Skeletal muscle cell (primary cell): ENCODE measurements at places on chromosomes 1 and 21.

GRCh38 chr1:118767971-118768370 is 220.2 kb downstream of the TBX15 start:
- no peak for DNase-seq

DNA sequence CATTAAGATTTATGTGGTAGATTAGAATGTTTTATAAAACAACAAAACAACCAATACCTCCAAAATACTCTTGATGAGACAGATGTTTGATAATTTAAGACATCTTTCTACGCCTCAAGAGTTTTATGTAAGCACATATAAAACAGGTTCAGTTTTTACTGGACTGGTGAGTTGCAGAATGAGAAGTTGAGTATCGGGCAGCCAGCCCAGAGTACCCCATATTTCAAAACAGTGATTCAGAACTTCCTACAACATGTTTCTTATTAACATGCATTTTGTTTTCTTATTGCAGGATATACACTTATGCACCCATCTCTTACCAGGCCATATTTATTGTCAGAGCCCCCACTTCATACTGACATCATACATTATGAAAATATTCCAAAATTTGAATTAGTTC is 91.4 kb upstream of the RAVER2 start:
- no peak for DNase-seq

DNA sequence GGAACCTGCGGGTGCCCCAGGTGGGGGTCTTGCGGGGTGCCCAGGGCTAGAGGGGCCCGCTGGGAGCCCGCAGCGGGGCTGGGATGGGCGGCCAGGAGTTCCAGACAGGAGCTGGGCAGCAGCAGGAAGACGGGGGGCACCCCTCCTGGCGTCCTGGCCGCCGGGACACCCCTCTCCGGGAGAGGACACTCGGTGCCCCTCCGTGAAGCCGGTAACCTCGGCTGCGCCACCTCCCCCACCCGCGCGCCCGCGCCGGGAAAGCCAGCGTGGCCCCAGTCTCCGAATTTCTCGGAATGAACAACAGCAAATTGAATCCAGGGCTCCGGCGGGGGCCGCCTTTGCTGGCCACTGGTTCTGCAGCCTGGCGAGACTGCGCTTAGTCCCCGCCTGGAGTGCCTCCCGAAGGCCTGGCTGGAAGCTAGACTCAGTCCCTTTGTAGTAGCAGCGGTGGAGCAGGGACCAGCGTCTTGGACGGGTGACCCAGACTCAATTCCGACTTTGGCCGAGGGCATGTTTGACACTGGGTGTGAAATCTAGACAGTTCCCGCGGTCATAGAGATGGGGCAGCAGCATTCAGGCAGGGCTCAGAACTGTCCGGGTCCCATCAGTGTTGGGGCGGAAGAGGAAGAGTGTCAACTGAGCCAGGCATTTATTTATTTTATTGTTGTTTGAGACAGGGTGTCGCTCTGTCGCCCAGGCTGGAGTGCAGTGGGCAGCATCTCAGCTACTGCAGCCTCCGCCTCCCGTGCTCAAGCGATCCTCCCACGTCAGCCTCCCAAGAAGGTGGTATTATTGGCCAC is 773 bp downstream of the IFNGR2 start:
- DNase-seq, result no peak

- DNase-seq, result no peak
Observed at GRCh38 chr1:206898089-206898914, 1.1 kb downstream of the IL24 start.

GRCh38 chr1:1539310-1540089 is 924 bp downstream of the TMEM240 start:
- no peak for DNase-seq

DNA sequence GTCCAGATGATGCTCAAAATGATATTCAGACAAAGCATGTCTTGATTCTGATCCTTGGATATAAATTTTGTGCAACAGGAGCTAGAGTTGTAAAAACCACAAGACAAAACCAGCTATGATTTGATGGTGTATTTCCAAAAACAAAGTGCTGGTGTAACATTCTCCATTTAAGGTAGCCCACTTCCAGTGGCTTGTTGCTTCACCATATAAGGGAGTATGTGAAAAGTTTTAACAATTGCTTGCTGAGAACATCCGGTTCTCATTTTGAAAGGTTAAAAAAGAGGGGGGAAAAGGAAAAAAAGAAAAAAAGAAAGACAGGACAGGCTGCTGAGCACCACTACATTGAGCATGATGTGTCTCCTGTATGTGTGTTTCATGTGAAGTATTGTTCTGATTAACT is 123.6 kb downstream of the MACF1 start:
- DNase-seq, result no peak

GRCh38 chr1:72435025-72435424 is 152.7 kb upstream of the NEGR1 start:
- peak; percentile 44 for DNase-seq

DNA sequence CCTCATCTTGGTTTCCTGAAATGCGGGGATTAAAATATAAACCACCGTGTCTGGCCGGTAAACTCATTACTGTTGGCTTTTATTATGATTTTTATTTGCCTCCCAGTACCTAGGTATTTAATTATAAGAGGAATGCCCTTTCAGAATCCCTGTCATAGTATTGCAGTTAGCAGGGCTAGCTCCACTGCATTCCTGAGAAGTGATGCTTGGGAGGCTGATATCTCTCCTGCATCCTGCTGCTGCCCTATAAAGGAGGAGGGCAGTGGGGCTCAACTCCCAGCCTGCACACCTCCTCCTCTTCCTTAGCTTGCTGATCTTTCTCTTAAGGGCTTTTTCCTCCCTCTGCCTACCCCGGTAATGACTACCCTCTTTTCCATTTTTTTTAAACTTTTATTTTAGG is 19.9 kb upstream of the DISC1 start:
- no peak for DNase-seq

- no peak for DNase-seq
Observed at GRCh38 chr1:10594595-10595223, 120.0 kb downstream of the PEX14 start.

GRCh38 chr1:168343566-168343965 is 62.9 kb downstream of the TBX19 start:
- DNase-seq, result no peak

DNA sequence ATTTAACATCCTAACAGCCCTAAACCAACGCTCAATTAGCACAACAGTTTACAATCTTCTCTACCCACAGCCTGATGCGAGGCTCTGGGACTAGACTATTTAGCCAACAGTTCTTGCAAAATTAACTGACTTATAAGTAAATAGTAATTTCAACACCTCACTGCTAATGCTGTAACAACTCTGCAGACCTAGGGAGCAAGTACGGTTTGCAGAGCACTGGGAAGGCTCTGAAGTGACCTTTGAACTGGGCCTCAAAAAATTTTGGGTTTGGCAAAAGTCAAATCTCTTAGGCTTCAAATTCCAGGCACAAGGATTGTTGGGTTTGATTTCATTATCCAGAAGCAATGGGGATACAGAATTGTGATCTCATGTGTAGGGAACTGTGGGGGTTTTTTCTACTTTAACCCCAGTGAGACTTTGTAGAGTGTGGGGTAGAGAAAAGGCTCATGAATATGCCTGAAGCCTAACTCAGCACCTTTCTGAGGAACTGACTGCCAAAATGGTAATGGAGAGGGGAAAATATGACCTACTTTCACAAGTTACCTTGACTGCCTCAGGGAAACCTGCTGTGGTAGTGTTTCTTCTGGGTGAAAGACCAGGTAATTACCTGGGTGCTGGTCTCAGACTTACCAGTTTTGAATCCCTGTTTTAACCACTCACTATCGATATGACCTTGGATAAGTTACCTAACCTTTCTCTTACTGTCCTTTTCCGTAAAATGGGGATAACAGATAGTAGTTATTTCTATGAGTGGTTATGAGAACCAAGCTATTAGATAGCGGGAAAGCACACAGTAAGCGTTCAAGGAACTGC is 889 bp upstream of the TXLNA start:
- DNase-seq, result no peak

GRCh38 chr1:218492874-218493273 is 147.7 kb downstream of the TGFB2 start:
- no peak for DNase-seq

GRCh38 chr1:1482856-1483255 is 11.3 kb downstream of the ATAD3B start:
- DNase-seq, result no peak

- DNase-seq, result no peak
Observed at GRCh38 chr21:44436111-44436611, 19.1 kb upstream of the LRRC3 start.

DNA sequence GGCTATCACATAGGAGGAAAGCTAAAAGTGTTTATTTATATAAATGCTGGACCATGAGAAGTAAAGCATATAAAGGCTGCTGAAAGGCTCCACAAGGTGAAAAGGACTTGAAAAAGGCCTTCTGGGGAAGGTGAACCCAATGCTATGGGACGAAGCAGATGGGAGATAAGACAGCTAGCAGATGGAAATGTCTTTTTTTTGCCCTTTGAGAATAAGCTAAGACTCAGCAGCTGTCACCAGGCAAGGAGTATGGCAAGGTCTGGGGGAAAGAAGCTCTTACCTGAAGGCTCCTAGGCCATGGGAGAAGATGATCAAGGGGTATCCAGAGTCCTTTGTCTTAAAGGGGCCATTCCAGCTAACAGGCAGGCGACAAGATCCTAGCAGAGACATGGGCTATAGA is 9.9 kb downstream of the PAFAH2 start:
- DNase-seq, result no peak

- DNase-seq, result no peak
Observed at GRCh38 chr1:91383456-91383855, 21.2 kb downstream of the HFM1 start.

- DNase-seq, result no peak
Observed at GRCh38 chr1:215064327-215064726, 18.2 kb upstream of the KCNK2 start.

DNA sequence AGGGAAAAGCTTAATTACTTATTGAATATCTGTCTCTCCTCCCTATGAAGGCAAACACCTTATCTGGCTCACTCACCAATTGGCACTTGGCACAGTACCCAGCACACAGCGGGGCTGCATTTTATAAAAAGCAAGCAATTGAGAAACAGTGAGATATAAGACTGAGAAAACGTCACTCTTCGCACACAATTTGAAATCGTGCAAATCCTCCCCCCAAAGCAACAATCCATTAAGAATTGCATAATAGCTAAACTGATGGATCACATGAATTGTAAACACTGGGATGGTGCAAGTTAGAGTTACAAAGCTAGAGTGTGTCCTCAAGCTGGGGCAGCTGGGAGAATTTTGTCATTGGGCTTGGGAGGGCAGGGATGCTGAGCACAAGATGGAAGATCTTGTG is 27.1 kb downstream of the PRDX6 start:
- DNase-seq, result no peak

DNA sequence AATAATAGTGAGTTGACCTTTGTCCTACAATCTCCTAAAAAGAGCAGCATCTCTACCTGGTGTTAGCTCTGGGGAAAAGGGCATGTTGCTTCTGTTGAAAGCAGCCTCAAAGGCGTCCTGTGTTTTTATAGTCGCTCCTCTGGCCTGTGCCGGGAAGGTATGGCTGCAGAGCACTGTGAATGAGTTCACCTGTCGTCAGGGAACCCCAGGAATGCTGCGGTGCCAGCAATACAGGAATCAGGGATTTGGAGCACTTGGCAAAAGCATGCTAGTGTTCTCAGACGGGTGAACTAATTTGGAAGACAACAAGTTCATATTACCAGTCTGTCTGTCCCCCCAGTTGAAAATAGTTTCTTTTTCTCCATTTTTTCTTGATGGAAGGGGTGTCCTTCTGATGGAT is 60.3 kb upstream of the PGD start:
- no peak for DNase-seq

DNA sequence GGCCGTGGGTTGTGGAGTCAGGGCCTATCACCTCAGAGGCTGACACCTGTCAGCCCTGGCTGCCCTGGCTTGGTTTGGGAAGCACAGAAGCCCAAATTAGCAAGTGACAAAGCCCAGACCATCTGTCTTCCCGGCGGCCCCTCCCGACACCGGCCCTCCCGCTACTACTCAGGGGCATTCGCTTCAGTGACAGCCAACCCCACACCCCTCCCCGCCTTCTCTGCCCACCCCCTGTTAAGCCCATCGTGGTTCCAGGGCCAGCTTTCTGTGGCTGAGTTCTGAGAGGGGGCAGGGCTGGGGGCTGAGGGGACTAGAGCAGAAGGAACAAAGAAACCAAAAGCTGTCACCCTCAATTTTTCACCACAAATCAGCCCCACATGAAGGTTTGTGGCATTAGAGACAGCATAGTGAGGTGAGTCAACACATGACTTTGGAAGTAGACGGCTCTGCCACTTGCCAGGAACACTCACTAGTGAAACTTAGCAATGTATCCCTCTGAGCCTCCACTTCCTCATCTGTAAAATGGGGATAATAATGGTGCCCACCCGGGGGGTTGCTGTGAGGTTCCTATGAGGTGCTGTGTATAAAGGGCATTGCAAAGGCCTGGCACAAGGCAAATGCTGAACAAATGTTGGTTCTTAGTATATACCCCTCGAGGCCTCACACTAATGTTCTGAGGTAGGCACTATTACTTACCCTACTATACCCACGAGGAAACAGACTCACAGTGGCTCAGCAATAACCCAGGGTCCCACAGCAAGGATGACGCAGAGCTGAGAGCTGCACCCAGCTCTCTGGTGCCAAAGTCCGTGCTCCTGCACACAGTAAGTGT is 5.2 kb upstream of the TNNI1 start:
- DNase-seq, result no peak

DNA sequence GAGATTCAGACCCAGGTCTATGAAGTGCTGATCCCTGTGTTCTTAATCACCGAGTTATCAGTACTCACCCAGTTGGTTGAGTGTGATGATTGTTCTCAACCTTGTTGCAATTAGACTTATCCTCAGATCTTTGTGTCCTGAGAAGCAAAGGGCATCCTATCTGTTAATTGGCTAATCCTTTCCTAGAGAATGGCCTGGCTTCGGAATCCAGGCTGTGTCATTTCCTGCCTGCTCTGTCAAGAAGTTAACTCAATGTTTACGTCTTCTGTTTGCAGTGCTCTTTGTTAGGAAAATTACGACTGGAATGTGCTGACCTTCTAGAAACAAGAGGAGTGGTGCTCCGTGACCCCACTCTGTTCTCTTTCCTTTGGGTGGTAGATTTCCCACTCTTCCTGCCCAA is 14.7 kb downstream of the GAS5 start:
- peak; percentile 25 for DNase-seq

DNA sequence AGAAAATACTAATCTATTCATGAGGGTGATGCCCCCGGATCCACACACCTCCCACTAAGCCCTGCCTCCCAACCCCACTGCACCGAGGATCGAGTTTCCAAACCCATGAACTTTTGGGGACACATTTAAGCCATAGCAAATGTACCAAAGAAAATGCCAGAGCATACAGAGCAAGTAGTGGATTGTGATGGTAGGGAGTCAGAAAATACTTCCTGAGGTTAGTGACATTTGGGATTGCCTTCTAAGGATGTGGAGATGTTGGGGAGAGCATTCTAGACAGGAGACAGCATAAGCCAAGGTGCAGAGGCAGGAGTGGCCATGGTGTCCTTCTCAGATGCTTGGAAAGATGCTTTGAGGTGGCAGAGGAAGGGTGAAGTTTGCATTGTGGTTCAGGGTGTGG is 32.2 kb downstream of the ANGEL2 start:
- DNase-seq, result no peak

DNA sequence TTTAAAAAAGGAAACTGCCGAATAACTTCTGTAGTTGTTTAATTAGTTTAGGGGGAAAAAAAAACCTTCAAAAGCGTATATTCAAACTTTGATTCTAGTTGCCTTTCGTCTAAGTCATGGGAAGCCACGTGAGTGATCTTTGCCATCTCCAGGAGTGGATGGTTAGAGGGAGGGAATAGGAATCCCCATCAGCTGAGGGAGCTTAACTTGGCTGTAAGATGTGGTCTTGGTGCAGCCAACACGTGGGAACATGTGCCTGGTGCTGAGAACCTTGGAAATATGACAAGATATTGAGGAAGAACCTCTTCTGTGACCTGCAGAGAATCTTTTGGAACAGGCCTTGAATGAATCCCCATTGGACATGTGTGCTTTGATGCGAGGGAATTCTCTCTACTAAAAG is 1.7 kb downstream of the BACE2 start:
- DNase-seq, result no peak
